ENCODE measurements at places on chromosomes 2 and 18.

DNA sequence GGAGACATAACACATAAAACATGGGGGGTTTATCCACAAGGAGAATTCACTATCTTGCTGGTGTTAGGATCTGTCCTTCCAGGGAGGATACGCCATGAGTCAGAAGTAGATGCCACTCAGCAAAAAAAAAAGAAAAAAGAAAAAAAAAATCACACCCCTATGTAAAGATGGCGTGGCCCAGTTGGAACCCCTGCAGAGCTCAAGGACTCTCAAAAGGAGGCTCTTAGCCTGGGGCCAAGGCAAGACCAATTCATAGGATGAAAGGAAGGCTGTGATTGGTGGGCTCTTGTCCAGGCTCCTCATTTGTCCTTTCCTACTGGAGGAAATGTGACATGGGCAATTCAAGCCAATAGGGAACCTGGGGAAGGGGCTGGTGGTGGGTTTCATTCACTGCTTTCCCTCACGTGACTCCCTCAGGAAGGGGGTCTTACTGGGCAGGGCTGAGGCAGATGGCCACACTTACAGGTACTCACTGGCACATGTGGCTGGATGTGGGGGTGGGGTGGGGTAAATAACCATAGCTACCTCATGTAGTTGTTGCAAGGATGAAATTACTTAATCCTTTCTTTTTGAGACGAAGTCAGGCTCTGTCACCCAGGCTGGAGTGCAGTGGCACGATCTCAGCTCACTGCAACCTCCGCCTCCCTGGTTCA, 38.7 kb upstream of the HAAO start:
- DNase-seq = no peak

GRCh38 chr2:64179582-64180321, 35.5 kb upstream of the PELI1 start:
- no peak for DNase-seq

DNA sequence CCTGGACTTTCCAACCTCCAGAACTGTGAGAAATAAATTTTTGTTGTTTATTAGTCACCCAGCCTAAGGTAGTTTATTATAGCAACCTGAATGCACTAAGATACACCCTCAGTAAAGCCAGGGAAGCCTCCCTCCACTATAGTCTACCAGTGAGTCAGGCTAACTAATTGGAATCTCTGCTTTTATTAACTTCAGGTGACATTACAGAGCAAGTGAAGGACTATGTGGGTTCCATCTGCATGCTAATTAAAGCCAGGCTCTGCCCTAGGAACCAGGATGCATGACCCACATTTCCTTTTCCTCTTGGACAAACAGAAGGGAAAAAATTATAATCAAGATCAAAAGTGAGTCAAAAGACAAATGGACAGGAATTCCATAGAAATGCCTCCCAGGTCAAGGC, 56.1 kb downstream of the ZC3H8 start:
- DNase-seq = no peak

DNA sequence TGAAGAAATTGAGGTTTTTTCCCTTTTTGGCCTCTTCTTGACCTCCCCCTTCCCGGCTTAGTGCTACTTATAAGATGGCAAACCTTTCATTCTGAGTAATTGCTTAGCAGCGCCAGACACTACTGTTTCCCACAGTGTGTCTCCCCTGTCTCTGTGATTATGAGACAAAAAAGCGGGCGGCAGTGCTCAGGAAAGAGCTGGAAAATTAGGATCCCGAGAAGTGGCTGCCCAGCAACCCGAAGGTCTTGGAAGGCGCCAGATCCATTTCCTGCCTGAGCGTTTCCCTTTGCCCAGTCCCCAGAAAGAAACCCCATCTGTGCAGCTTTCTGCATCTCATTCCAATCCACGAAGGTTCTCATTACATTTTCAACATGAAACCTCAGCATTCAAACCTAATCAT, 191.9 kb upstream of the APCDD1 start:
- DNase-seq = no peak

DNA sequence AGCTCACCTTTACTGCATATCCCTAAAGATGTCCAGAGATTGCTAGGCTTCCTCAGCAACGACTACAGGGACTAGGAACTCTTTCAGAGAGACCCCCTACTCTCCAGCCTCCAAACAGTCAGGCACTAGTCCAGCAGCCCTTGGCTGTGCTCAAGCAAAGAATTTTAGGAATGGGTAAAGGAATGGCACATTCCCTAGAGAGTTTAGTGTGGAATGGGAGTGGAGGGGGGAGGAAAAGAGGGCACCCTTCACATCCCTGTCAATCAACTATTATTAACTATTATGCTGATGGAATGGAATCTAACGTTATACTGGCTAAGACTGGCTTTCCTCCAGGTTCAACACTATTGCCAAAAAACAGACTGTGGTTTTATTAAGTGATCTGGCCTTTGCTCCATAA, 64.8 kb downstream of the IKZF2 start:
- DNase-seq = no peak

GRCh38 chr2:164642946-164643555, 21.8 kb upstream of the GRB14 start:
- no peak for DNase-seq

GRCh38 chr18:12012697-12013096, 31.4 kb downstream of the IMPA2 start:
- no peak for DNase-seq

DNA sequence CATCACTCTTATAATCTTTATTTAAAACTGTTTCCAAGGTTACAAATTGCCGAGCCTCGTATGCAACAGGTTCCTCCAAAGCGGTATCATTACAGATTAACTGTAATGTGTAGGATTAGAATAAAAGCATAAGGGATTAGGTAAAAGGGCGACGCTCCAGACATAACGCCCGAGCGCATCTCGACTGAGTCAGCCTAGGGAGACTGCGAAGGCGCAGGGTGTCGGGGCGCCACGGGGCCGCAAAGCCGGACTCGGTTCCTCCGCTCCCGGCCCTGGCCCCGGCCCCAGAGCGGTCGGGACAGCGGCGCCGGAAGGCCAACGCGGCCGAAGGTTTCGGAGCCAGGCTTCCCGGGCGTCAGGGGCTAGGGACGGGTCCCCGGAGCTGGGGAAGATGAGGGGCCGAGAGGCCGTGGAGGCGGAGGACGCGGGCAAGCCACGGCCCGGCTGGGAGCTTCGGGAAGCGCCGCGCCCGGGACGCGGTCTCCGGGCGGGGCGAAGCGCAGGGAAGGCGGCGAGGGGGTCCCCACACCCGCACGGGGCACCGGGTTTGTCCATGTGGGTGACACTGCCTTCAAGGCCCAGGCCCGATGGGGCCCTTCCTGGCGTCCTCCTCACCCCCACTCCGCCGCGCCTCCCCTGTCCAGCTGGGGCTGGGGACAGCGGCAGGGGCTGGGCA, 12.9 kb upstream of the SIX3 start:
- DNase-seq = no peak

DNA sequence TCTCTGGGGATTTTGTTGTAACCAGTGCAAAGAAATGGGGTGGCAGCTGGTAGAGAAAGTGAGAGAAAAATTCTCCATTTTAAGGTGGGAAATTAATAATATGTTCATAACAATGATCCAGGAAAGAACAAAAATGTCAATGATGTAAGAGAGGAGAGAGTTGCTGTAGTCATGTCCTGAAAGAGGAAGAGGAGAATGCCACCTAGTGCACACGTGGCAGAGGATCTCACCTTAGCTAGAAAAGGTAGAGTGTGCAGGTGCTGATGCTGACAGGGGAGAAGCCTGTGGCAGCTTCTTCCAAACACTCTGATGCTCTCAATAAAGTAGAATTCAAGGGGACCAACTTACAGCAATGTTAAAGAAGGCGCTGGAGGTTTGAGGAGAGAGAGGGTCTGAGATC, 282.9 kb upstream of the PKDCC start:
- DNase-seq = no peak

DNA sequence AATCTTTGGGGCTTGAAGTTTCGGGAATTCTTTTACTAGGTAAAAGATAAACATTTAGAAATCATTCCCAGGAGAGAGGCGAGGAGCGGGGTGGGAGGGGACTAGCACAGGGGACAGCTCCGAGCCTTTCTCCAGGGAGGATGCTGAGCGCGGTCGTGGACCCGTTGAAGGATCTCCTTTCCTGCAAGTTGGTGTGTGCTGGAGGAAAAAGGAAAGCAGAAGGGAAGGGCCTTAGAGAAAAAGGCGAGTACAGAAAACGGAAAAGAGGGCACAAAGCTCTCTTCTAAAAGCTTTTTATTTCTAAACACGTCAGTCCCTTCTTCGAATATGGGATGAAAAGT, 640 bp downstream of the SLC39A6 start:
- no peak for DNase-seq

DNA sequence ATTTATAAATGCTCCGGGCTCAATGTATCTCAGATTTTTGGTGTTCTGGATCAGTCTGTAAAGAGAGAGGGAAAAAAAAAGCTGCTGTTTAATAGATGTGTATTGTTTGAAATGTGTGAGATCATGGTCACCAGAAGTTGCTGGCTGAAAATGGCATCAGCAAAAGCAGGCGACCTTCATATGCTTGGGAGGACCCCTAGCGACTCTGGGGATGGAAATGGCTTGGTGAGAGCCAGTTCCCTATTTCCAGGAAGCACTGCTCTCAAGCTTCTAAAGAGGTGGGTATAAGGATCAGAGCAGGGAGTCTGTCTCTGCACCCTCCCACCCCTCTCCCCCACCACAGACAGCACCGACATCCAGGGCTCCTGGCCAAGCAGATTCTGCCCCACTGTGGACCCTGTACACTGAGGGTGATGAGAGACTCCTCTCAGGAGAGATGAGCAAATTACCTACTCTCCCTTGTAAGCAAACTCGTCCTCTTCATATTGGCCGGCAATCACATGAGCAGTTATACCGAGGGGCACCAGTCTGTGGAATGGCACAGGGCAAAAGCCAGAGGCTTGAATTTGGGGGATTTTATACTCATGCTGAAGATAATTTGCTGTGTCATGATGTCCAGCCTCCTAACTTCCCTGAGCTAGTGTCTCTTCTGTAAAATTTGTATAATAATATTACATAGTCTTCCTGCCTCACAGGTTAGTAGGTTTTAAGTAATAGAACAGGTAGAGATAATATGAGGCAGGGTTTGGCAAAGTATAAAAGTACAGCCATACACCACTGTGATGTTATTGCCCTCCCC, 29.6 kb downstream of the LHCGR start:
- DNase-seq = no peak
